ENCODE measurements at places on chromosomes 7 and 10.

GRCh38 chr10:30002426-30003266 lies 56.7 kb downstream of the JCAD start:
- no peak for DNase-seq

DNA sequence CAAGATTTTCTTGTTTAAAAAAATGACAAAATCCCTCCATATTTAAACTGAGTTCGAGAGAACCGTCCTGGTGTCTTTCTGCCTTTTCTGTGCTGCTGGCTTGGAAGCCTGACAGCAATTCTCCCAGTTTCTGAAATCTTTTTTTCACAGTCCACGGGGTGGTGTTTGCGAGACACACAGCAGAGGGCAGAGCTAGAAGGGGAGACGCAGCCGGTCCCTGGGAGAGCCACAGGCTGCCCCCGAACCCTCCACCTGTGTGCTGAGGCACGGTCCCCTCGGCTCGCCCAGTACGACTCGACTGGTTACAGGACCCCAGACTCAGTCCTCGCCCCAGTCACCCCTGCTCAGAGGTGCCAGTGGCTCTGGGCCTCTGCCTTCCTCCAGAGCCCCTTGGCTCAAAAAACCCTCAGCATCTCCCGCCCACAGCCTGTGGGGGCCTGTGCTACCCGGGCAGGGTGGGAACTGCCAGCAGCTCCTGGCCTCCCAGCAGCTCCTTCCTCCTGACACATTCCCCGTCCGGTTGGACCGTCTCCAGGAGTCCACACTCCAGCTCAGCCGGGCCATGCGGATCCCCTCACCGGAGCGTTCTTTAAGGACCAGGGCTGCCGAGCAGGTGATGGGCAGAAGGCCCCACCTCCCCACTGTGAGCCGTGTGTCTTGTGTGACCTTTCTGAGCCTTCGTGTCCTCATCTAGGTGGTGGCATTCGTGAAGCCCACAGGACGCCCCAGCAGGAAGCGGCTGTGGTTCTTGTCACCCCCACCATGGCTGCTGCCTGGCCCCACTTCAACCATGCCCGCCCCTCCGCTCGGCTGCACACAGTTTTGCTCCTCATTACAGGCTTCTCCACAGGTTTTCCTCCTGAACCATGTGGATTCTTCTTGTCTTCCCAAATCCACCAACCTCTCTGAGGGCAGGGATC lies 52.3 kb upstream of the EN2 start:
- no peak for DNase-seq

DNA sequence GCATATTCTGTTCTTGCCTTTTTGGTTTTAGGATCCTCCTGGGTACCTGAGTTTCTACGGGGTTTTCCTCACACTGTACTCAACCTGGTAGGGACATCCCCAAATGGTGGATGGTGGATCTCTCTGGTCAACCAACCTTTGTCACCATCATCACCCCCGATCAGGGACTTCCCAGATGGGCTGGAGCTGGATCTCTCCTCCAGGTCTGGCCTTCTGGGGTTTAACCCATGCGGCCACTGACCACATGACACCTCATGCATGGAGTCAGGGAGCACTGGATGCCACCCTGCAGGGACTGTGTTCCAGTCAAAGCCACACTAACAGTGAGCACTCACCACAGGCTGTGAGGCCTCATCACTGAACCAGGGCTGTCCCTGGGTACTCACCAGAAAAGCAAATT lies 80.0 kb downstream of the CELF2 start:
- DNase-seq, result no peak

GRCh38 chr7:158814637-158815036 lies 14.7 kb downstream of the ESYT2 start:
- no peak for DNase-seq

GRCh38 chr10:73644015-73644743 lies 2.9 kb upstream of the MYOZ1 start:
- DNase-seq, result no peak

DNA sequence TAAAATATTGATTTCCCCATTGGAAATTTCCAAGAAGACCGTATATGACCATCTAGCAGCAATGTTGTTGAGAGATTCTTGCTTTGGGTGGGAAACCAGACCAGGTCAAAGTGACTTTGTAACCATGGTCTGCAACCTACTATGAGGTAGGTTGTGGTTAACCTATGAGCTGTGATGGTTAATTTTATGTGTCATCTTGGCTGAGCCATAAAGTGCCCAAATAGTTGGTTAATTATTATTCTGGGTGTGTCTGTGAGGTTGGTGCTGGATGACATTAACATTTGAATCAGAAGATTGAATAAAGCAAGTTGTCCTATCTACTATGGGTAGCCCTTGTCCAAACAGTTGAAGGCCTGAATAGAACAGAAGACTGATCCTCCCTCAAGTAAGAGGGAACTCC lies 18.3 kb upstream of the RALA start:
- no peak for DNase-seq

GRCh38 chr10:70053218-70053840 lies 683 bp downstream of the MACROH2A2 start:
- DNase-seq, result no peak

DNA sequence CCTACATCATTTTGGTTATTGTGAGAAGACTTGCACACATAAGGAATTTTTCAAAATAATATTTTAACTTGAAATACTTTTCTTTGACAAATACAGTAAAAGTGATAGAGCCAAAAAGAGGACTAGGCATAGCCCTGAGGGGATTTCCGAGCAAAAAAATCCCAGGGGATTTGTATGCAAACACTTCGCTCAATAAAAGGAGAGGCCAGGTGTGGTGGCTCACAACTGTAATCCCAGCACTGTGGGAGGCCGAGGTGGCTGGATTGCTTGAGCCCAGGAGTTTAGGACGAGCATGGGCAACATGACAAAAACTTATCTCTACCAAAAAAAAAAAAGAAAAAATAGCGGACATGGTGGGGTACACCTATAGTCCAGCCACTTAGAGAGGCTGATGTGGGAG lies 193.0 kb downstream of the PCDH15 start:
- no peak for DNase-seq

DNA sequence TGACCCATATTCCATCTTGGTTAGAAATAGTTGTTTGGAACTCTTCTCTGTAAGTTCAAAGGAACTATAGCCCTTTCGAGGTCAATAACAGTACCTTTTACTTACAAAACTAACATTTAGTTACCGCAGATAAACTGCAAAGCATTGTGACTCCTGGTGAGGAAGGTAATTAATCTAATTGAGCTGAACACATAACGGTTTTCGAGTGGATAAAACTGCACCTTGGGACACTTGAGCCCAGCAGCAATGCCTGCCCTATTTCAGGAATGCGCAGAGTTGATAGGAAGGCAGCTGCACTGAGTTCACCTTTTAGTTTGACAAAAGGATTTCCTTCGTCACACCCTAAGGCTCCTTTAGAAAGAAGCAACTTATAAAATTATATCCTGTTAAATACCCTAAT lies 75.4 kb downstream of the JAZF1 start:
- DNase-seq, result no peak

DNA sequence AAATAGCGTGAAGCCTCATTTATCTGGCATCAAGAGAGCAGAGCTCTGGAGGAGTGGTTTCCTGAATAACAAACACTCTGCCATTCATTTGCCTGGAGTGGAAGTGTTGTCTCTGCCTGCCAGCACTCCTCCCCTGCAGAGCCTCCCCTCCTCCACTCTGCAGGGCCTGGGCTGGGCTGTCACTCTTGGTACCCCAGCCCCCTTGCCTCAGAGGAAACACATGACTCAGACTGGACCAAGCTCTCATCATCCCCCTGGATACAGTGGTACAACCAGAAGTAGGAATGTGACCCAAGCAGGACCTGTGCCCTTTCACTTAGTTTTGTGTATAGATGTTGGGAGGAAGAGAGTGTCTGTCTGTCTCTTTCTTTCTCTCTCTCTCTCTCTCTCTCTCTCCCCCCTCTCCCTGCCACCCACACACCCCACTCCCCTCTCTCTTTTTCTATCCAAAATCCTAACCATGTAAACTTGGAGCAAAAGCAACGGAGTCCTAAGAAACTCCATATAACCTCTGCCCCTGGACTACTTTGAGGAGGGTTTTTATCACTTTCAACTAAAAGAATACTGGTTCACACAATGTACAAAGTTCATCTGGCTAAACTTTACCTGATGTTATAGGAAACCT lies 43.9 kb downstream of the DOCK4 start:
- no peak for DNase-seq

- DNase-seq, result no peak
Observed at GRCh38 chr10:13268841-13269240, 31.0 kb downstream of the PHYH start.

- no peak for DNase-seq
Observed at GRCh38 chr7:7639421-7639820, 1.1 kb upstream of the UMAD1 start.

DNA sequence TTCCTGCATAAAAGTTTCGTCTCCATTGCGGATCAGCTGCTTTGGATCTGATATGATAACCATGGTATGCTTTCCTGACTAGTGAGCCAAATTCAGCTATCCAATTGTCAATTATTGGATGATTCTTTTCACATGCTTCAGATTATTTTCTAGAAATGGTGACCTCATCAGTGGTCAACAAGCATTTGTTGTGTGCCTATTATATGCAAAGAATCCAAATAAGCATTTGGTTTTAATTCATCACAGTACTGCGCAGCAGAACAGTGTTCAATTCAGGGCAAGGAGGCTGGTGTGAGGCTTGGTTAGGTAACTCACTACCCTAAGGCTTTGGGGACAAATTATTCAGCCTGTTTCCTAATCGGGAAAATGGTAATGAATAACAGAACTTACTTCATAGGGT lies 200.5 kb downstream of the SKAP2 start:
- DNase-seq, result no peak

- no peak for DNase-seq
Observed at GRCh38 chr10:131650771-131651673, 249.8 kb upstream of the PPP2R2D start.

- no peak for DNase-seq
Observed at GRCh38 chr10:20254078-20254477, 437.8 kb downstream of the PLXDC2 start.

DNA sequence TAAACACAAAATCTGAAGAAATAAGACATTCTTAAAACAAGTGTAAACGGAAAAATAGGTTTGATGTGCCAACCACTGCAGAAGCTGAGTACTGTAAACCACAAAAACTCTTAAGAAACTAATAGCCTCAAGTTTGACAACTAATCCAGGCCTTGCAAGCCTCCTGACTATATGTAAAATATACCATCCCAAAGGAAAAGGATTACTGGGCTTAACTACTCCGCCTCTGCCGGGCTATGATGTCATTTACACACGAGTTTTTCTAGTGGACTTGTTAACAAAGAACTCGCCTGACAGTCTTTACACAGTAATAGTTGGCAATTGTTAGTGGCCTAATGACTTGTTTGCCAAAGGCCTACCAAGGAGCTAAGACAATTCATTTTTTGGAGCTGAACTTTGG lies 2.1 kb downstream of the KIF5B start:
- DNase-seq, result no peak

DNA sequence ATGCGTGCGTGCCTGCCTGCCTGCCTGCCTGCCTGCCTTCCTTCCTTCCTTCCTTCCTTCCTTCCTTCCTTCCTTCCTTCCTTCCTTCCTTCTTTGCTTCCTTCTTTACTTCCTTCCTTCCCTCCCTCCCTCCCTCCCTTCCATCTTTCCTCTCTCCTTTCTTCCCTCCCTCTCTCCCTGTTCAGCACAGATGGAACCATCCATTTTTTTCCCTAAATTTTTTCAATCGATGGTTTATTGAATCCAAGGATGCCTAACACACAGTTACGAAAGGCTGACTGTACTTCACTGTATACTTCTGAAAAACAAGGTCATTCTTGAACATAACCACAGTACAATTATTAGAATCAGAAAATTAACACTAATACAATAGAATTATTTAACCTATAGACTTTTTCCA lies 53.8 kb downstream of the ABCA13 start:
- DNase-seq, result no peak
